Stimulated activated CD4-positive, alpha-beta T cell treated with anti-CD3 and anti-CD28 coated beads, Interleukin-1b, Interleukin-23, amount 100 ng/mL, for 48 hours (primary cell): ENCODE measurements at places on chromosomes 5 and 9.

DNA sequence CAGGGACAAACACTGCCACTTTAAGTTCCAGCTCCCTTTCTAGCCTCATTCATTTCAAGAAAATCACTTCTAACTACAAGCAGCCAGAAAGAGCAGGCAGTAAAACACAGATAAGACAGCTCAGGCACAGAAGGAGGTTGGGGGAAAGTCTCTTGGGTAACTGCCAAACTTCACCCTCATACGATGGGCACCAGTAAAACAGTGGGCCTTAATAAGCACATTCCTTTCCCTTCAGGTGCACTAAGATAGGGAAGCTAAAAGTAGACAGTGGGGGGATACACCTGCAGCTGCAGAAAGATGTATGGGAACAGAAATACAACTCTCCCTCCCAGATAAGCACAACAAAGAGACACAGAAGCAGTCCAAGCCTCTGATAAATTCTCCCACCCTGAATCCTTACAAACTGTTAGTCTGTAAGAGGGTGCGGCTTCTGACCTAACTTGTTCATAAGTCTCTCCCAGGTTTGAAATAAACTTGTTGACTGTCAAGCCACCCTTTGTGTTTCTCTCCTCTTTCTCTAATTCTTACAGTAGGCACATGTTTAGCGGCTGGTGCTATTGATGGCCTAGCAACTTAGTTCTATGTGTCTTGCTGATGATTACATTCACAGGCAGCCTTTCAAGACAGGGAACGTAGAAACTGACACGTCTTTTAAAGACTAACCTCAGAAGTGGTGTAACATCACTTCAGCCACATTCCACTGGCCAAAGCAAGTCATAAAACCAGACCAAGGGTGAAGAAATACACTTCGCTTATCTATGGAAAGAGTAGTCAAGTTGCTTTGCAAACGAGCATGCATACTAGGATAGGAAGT is 6.8 kb upstream of the CKS2 start:
- no peak for DNase-seq

DNA sequence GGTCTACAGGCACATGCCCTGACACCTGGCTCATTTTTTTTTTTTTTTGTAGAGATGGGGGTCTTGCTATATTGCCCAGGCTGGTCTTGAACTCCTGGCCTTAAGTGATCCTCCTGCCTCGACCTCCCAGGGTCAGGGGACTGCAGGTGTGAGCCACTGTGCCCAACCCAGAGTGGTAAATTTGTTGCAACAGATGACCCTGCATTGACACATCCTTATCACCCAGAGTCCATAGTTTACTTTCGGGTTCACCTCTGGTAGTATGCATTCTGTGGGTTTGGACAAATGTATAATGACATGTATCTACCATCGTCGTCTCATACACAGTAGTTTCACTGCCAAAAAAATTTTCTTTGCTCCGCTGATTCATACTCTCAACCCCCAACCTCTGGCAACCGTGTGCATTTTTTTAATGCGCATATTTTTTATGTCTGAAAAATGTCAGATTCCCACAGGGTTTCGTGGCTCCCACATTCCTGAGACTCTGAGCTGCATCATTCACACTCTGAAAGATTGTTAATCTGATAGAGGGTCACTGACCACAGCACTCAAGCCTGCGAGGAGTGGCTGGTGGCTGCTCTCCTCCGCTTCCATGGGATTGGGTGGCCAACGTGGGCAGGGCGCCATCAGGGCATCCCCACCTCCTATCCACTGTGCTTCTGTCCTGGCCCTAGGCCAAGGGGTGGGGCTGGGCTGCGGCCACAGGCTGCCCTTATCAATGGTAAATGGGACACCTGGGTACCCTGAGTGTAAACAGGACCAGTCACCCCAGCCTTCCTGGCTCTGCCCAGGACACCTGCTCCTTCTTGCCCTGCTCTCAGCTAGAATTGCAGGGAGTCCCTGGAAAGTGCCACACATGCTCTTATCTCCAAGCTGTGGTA is 9.6 kb downstream of the NDST1 start:
- DNase-seq = no peak

DNA sequence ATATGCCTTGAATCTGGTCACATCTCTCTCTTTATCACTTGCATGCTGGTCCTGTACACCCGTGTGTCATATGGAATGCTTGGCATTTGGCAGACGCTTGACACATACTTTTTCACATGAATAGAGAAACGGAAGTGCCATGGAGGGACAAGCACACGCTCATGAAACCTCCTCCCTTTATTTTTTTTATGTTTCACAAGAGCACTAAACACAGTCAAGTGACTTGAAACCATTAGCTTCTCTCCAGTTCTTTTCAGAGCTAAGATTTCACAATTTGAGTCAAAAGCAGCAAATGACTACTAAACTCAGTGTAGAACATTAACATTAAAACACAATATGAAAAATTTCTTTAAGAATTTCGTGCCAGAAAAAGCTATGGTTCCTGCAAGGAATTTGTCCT is 151.1 kb downstream of the DOCK2 start:
- no peak for DNase-seq

DNA sequence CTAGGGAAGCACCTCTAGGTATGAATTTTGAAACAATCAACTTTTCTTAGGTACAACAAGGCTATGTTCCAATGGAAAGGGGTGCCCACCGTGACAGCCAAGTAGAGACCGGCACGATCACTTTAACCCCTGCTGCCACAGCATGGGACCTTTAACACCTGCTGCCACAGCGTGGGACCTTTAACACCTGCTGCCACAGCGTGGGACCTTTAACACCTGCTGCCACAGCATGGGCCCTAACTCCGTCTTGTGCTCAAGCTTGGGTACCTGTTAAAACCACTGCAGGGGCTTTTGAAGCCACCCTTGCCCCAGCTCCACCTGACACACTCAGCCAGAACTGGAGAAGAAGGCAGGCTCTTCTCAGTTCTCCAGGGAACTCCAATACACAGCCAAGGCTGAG is 18.2 kb upstream of the MXD3 start:
- no peak for DNase-seq

DNA sequence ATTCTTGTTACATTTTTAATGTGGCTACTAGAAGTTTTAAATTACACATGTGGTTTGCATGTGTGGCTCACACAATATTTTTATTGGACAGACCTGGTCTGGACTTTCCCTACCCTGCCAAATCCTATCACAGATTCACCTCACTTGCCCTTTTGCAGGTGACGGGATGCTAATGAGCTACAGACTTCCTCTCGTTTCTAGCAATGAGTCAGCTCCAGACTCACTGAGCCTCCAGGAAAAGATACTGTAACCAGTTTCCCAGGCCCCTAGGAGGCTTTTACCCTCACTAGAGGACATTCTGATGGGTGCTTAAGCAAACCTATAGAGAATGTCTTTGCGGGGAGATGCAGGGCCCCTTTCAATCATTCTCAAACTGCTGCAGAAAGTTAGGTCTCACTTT is 135.4 kb downstream of the WDR41 start:
- DNase-seq = peak; percentile 70

- DNase-seq = no peak
These were observed 588.3 kb downstream of the EBF1 start for GRCh38 chr5:158511454-158511853.

DNA sequence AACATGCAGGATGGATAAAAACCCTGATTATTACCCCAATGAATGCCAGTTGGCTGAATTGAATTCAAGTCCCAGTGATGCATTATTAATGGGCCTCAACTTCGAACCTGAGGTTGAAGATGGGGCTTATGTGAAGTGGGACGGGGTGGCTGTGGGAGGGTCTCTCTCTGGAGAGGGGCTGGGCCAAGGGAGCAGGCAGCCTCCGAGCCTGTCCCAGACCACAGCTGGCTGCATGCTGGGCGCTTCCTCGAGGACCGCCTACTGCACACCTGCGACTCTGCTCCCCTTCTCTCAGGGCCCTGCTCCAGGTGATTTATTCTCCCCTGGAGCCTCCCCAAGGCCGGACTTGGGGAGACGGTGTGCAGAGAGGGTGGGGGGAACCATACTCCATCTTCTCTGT is 568.3 kb downstream of the CCDC171 start:
- DNase-seq = no peak

GRCh38 chr5:62130107-62130506 is 175.9 kb upstream of the KIF2A start:
- no peak for DNase-seq

- DNase-seq = peak; percentile 76
These were observed 58.0 kb downstream of the SLC22A5 start for GRCh38 chr5:132427281-132428146.

- DNase-seq = no peak
These were observed 34.3 kb upstream of the LAMC3 start for GRCh38 chr9:130974697-130975096.

DNA sequence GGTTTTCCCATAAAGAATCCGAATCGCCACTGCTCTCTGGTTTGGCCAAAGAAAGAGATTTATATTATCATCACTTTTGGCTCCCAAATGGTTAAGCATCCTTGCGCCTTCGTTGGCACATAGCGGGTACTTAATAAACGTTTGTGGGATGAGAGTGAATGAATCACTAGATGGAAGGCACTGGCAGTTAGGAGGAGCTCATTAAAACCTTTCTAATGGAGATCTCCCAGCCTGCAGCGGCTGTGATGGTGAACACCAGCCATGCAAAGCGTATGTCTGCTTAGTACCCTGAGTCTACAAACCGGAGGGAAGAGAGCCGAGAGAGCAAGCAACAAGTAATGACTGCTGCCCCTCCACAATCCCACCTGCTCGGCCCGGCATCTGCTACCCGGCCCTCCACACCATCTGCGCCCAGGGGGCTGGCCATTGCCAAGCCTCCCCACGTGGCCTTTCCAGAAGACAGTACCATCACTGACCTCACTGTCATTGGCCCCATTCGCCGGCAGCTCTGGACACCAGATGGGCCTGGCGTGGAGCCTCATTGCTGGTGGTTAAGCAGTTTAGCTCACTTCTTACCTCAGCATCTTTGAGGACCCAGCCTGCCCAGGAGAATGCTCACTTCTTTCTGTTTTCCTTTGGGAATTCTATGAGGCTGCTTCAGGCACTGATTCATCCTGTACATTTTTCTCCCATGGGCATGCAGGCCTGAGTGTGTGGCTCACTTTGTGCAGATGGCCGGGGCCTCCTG is 39.3 kb upstream of the ANKRD33B start:
- DNase-seq = no peak

DNA sequence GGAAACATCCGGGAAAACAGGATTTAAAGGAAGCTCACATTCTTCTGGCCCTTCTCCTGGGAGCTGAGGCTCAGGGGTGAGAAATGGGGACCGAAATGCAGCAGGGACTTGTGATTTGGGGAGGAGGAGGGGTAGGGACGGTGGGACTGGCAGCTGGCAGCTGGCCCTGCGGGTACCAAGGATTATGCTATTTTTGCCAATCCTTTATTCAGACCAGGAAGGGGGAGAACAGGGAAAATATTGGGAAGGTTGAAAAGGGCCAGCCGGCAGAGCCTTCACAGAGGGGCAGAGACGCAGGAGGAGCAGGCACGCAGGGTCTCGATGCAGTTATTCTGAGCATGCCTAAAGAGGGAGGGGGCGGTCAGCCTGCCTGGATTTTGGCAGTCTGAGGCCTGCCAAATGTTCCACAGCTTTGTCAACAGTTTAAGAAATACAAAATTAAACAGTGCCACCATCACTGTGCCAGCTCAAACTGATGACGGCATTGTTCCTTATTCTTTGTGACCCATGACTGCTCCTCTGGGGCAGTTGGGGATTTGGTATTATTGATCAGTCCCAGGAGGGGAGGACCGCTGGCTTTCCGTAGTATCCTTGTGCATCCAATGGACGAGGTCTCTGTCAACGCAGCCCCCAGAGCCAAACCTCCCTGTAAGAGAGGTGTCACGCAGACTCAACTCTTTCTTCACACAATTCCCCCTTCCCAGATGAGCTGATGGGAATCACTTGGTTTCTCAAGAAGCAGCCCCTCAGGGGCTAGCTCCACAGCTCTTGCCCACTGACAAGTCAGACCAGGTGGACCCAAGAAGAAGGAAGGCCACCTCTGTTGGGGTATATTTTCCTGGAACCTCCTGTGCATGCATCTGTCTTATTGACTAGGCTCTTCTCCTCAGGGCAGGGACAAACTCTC is 553.3 kb downstream of the BNC2 start:
- DNase-seq = no peak

GRCh38 chr9:87883990-87884389 is 1.3 kb downstream of the SPATA31E1 start:
- no peak for DNase-seq

DNA sequence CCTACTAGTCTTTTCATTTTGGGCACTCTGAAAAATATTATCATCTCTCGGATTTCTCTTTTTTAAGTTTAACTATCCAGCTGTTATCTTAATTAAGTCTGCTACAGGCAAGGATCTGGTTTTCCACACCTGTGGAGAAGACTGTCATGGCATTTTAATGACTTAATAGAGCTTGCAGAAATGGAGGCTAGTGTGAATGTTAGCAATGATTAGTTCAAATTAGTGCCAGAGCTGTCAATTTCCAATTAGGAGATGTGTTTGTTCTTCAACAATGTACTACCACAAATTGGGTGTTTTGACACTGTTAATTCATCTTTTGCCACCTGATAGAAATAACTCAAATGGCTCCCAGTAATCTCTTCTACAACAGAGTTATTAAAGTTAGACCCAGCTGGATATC is 2023.0 kb upstream of the CDH9 start:
- DNase-seq = no peak

DNA sequence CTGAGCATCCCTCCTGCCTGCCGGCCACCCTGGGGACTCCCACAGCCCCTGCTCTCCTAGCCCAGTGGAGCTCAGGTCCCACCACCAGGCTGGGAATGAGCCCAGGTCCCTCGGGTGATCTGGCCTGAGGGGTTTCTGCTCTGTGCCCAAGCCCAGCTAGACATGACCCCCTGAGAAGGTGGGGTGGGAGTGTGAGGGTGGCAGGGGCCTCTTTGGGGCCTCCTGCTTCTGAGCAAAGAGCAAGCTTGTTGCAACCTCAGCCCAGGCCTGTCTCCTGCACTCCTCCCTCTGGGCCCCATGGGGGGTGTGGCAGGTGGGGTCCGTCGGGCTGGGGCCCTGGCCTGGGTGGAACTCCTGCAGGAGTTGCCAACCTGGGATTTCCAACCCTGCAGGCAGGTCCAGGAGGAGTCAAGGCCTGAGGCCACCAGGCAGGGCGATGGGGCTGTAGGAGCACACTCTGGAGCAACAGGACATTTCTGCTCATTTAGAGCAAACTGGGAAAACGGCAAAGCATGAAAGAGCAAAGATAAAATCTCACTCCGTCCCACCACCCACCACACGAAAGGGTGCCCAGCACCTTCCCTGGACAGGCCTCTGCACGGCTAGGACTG is 11.4 kb upstream of the NRARP start:
- DNase-seq = no peak

DNA sequence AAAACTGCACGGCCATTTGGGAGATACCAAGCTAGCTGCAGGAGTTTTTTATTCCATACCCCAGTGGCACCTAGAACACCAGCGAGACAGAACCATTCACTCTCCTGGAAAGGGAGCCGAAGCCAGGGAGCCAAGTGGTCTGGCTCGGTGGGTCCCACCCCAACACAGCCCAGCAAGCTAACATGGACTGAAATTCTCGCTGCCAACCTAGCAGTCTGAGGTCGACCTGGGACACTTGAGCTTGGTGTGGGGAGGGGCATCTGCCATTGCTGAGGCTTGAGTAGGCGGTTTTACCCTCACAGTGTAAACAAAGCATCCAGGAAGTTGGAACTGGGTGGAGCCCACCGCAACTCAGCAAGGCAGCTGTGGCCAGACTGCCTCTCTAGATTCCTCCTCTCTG is 108.9 kb upstream of the CHD1 start:
- peak; percentile 9 for DNase-seq

- no peak for DNase-seq
These were observed 225.0 kb downstream of the ESM1 start for GRCh38 chr5:54760182-54760935.

- no peak for DNase-seq
These were observed 15.2 kb upstream of the RNU6ATAC start for GRCh38 chr9:134179595-134179917.

- no peak for DNase-seq
These were observed 656.5 kb downstream of the TLE1 start for GRCh38 chr9:81032831-81033230.

- DNase-seq = no peak
These were observed 60.1 kb upstream of the FCHO2 start for GRCh38 chr5:72895758-72896157.
